Amniotic epithelial cell (primary cell): ENCODE measurements at places on chromosomes 5 and 9.

DNA sequence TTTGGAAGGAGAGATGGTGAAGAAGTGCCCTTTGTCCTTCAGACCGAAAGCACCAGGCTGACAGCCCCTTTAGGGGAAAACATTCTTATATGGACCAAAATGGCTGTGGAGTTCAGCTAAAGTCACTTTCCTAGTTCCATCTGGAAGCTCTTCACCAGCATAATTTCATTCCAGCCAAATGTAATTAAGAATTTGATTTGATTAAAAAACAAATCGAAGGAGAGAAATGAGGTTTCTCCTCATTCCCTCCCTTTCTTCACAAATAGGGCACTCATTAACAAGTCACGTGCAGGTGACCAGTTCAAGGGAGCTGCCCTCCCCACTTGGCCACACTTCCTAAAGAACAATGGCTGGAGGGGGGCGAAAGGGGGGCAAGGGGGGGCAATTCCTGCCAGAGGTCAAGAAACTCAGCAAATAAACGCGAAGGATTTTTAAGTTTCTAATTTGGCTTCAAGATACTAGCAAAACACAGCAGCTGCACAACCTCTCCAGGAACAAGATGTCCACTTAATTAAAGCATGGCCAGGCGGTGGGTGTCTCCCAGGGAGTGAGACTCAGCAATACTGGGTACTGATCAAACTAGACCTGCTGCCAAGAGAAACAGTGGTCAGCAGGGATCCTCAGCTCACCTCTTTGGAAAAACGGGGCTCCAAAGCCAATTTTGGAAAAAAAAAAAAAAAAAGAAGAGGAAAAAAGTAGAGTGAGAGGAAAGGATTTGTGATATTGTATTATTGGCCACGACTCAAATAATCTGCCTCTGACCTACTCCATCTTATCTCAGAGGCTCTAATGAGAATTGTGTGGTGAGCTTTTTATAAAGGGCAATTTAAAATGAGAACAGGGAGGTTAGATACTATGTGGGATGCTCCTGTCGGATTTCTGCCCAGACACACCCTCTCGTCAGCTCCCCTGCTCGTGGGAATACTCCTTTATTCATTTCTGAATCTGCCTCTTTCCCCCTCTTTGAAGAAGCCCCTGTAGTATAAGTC lies 254.3 kb downstream of the ZSWIM6 start:
- no peak for DNase-seq

DNA sequence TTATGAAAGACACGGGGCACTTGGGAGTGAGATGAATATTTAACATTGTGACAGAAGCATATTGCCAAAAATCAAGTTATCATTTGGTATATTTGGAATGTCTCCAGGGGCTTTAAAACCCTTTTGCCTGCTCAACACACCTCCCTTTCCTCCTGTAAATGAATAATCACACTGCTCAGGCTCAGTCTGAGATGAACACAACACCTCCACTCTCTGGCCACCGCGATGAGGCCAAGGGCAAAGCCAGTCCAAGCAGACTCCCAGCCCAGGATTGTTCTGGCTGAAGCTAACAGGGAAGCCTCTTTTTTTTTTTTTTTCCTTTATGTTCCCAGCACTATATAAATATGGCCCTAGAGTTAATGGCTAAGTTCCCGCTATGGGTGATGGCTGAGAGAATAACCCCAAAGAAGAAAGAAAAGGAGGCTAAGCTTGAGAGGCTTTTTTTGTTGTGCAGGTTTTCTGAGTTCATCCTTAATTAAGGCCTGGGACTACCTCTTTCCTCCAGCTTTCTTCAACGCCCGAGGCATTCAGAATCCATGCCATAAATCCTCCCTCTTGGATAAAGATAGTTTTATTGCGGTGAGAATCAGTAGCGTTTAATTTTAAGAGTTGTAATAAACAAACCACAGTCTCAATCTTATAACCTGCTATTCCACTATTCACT lies 10.5 kb upstream of the ERAP1 start:
- no peak for DNase-seq

DNA sequence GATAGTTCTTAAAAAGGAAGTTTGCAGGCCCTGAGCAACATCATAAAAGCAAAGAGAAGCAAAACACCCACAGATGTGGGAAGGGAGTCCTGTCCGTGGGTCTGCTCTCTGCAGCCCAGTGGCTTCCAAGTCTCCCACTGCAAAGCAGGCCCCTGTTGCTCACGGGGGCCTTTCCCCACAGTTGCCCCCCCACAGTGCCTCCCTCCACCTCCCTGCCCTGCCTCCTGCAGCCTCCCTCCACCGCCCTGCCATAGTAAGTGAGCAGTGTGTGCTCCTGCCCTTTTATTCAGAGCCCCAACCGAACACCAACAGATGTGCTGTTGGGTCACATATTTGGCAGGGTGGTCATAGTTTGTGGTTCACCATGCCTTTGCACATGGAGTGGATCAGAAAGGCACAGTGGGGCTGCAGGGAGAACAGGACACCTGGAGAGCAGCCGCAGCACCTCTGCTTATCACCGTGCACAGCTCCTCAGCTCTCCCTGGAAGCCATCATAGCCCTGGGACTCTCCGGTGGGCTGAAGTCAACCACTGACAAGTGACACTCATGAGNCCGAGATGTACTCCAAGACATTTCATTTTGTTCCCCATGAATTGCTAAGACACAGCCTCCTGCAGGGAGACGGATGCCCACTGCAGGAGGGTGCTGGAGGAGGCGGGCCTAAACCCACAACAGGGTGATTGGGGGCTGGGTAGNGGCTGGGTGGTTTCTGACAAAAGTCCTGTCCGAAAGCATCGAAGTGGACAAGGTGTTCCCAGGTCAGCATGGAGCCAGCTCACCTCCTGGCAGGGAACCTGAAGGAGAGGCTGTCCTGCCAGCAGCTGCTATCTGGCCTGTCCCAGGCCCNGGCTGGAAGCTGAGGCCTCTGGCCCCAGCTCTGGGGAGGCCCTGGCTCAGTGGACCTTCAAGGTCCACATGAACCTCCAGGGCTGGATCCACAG lies 278.9 kb downstream of the GADD45G start:
- DNase-seq, result no peak

DNA sequence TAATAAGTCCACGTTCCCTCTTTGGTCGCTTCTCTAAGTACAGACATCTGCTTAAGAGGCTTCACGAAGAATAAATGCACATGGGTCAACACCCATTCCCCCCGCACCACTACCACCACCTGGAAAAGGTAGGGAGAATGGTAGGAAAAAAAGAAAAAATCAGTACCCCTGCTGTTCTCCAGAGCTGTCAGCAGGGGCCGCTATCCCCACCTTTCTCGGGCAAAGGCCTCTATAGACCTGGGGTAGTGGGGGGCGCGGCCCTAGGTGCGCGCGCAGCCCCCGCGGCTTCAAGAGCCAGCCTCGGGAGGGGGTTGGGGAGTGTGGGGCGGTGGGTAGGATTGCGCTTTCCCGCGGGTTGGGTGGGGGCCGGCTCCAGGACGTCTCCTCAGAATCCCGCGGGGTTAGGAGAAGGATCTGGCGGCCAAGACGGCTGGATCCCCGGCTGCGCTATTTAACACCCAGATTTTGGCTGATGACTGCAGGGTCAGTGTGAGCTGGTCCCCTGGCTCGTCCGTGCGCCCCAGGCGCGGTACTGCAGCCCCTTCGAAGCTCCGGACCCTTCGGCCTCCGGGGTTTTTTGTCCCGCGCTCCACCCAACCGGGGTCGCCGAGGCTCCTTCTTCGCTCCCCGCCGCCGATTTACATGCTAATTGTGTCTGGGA lies 1.6 kb upstream of the SEMA6A start:
- peak; percentile 32 for DNase-seq

GRCh38 chr9:93465855-93466254 lies 12.5 kb upstream of the FAM120AOS start:
- DNase-seq, result no peak

GRCh38 chr5:55820488-55820887 lies 30.7 kb upstream of the IL31RA start:
- peak; percentile 48 for DNase-seq
